Gastroesophageal sphincter (tissue), 4 donors: ENCODE measurements at places on chromosomes 5 and 9. TPM values are rescaled to one million over a fixed set of nuclear protein-coding genes. Genes with fewer than 3 reads are reported as not detected.

DNA sequence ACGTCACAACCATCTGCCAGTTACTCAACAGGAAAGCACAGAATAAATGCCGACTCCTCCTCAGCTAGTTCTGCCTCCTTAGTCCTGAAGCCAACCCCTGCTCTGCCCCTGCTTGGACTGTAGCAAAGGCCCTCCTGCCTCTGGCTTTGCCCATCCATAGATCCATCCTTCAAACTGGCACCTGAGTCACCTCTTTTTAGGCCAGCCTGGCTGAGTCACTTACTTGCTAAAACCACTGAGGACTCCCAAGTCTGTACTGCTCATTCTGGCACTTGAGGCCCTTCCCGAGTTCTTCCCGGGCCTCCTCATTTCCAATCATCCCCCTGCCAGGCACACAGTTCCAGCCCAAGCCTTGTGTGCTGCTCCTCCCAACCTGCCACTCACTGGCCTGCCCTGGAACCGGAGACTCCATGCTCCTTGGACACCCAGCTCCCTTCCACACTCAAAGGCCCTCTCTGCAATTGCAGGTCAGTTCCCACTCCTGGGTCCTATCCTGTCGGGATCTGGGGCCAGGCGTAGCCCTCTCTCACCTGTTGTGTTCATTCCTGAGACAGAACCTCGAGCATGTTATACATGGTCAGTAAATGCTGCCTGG is 220.1 kb downstream of the DAB2IP start:
- ATAC-seq = no peak

- ATAC-seq = peak; percentile 83
Measured at GRCh38 chr5:122415030-122415800, 103.2 kb downstream of the SNCAIP start.

DNA sequence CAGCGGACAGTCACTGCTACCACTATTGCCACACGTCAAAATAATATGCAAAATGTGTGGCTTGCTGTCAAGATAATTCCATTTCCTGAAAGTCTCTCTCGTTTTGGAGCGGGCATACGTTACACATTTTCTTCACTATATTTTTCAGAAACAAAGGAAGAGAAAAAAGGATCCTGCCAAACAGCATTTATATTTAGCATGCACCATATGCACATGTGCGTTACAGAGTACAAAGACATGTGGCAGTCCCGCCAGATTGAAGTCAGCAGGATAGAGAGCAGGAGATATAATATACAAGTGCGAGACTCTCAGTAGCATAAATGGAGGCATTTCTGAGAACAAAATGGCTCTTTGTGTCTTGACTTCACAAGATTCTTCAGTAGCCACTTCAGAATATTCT is 221.6 kb upstream of the KIF2A start:
- ATAC-seq = no peak

GRCh38 chr9:110069326-110070248 is 138.4 kb downstream of the C9orf152 start:
- ATAC-seq = peak; percentile 64

DNA sequence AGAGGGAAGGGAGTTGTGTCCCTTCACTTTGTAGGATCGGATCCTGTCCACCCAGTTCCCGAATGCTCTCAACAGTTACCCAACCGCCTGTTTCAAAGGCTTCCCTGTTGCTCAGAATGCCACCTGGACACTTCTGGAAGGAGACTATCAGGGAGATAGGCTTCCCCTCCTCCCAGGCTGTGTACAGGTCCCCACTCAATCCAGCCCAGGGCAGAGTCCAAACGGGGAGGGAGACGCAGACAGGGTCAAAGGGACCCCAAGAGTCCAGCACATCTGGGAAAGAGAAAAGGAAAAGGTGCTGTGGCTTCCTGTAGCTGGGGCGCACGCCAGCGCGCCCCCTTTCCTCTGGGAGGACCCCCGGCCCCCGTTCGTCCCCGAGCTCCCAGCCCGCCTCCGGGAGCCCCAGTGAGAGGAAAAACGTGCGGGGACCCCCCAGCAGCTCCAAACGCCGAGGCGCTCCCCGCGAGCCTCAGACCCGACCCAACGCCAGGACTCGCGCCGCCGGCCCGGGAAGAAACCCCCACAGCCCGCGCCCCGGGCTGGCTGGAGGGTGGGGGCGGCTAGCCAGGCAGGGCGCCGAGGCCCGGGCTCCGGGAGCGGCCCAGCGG is 640 bp downstream of the SURF4 start:
- no peak for ATAC-seq

Gene ZBTB6
- total RNA-seq = 10.9 TPM

DNA sequence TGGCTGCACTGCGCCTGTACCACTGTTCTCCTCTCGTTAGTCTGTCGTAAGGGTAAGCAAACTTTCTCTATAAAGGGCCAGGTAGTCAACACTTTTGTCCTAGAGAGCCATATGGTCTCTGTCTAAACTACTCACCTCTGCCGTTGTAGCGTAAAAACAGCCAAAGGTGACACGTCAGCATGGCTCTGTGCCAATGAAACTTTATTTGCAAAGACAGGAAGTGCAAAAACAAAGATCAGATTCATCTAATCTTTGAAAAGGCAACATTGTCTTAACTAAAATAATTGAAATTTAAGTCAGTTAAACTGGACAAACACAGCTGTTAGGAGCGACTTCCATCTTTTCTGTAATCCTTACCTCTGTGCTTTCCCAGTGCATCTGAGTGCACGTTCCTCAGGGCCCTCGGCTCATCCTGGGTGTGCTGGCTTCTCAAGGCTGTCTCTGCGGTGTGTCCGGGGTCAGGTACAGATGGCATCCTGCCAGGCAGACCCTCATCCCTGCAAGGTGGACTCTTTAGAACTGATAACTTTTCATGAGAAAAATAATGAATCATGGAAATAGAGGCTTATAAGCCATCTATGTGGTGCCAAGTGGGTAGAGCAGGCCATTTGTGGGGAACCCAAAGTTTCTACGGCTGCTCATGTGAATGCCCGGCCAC is 35.2 kb upstream of the IRX4 start:
- ATAC-seq = no peak

GRCh38 chr9:121340676-121341392 is 29.2 kb downstream of the STOM start:
- no peak for ATAC-seq

Gene LHX3
- not detected for total RNA-seq

GRCh38 chr5:32098890-32099310 is 75.2 kb downstream of the GOLPH3 start:
- no peak for ATAC-seq

Gene KCNIP1
- total RNA-seq = 1.1 TPM

- ATAC-seq = no peak
Measured at GRCh38 chr9:111449705-111450104, 34.5 kb downstream of the ECPAS start.

DNA sequence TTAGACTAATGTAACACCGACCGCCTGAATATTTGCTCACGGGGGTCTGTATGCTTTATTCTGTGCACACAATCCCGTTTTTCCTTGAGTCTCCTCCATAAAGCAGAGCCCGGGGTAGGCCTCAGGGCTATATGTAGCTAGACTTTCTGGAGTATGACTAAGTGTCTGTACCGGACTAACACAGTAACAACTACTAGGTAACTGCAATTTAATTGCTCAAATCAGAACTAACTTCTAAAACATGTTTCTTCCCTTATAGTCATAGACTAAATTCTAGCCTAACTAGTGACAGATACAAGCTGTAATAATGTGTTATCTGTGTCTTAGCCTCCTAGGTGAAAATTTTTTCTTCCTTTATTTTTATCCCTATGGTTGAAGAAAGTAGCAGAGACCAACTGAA is 2.1 kb downstream of the REEP5 start:
- ATAC-seq = no peak

Gene EQTN
- total RNA-seq = not detected

DNA sequence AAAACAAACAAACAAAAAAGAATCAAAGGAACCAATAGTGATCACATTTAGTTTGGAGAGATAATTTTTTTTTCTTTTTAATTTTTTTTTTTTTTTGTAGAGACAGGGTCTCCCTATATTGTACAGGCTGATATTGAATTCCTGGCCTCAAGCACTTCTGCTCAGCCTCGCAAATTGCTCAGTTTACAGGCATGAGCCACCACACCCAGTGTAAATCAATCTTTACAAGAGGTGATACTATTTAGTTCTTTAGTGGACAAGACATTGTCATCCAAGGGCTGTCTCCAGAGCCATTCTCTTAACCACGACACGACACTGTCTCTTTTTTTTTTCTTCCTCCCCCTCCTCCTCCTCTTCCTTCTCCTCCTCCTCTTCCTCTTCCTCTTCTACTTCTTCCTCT is 29.6 kb downstream of the ERAP2 start:
- no peak for ATAC-seq

- no peak for ATAC-seq
Measured at GRCh38 chr9:90037146-90037797, 432.5 kb downstream of the GADD45G start.

Gene CEL
- total RNA-seq = 0.62 TPM

- ATAC-seq = no peak
Measured at GRCh38 chr5:129080766-129081165, 13.8 kb upstream of the ISOC1 start.

Gene FCN1
- 0.31 TPM for total RNA-seq

GRCh38 chr9:15176836-15177235 is 130.2 kb downstream of the TTC39B start:
- ATAC-seq = no peak

DNA sequence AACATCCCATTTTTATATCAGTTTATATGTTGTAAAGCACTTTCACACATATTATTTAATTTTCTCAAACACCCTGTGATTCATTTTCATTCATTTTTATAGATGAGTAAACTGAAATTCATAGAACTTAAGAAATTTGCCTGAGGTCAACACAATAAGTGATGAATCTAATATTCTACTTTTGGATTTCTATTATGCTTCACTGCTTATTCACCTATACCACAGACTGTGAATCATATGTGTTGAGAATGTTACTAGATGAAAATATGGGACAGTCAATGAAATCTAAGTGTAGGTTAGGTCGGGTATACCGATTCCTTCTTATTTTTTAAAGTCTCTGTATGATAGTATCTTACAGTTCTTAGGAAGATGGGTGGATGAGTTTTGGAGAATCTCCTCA is 24.8 kb downstream of the CDC37L1 start:
- ATAC-seq = no peak

DNA sequence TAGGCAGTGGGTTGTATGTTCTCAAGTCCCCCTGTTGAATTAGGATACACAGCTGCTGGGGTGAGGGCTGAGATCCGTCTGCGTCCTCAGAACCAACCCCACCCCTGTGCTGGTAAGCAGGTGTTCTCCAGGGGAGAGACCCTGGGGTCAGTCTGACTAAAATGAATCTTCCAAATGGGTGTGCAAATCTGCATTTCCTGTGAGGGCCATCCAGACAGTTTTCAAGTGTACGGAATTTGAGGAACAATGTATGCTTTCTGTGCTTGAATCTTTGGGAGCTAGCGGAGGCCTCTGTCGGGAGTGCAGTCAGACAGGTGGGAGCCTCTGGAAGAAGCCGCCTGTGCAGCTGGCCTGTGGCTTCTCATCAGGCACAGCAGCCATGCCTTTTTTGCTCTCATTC is 122.9 kb downstream of the MACROH2A1 start:
- ATAC-seq = no peak

DNA sequence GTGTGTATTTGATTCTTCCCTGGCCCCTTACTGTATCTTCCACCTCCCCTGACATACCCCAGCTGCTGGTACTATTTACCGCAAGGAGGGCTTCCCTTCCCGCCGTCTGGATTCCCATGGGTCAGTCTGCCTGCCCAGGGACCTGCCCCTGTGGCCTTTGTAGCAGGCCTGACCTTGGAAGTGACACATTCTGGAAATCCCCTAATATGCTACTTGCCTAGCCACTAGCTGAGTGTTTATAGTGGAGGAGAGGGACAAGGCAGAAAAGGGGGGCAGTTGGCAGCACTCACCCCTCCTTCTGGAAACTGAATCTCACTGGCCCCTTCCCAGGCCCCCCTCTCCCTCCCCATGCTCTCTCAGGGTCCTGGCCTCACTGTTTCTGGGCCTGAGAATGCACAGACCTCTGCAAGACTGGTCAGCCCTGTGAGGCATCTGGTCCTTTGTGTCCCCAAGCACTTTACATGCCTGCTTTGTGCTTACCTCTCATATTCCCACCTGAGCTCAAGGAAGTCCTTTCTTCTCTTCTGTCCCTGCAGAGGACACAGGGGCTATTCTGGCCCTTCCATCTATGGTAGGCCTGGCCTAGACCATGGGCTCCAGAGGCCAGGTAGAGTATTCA is 8.2 kb upstream of the CCL21 start:
- ATAC-seq = no peak

DNA sequence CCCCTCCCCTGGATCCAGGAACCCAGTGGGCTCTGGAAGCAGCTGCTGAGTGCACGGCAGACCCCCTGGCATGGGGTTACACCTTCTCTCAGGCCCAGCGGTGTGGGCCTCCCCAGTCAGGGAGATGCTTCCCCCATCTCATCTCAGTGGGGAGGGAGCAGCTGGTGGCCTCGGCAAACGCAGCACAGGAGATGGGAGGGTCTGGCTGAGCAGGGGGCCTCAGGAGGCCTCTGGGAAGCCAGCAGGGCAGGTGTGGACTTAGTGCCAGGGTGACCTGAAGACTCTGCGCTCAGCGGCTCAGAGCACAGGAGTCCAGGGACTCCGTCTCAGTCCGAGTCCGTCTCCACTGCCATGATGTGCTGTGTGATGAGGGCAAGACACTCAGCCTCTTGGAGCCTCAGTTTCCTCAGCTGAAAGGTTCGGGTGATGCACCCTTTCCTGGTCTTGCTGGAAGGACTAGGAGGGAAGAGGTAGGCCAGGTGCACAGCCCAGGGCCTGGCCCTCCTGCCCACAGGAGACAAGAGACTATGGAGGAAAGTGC is 100.6 kb downstream of the GTF3C4 start:
- ATAC-seq = no peak

- no peak for ATAC-seq
Measured at GRCh38 chr5:172238334-172238733, 44.4 kb downstream of the EFCAB9 start.

- ATAC-seq = no peak
Measured at GRCh38 chr5:139167952-139168720, 30.0 kb downstream of the SIL1 start.

Gene ALAD
- total RNA-seq = 17.3 TPM

- ATAC-seq = no peak
Measured at GRCh38 chr5:57822651-57823050, 340.0 kb upstream of the ACTBL2 start.

DNA sequence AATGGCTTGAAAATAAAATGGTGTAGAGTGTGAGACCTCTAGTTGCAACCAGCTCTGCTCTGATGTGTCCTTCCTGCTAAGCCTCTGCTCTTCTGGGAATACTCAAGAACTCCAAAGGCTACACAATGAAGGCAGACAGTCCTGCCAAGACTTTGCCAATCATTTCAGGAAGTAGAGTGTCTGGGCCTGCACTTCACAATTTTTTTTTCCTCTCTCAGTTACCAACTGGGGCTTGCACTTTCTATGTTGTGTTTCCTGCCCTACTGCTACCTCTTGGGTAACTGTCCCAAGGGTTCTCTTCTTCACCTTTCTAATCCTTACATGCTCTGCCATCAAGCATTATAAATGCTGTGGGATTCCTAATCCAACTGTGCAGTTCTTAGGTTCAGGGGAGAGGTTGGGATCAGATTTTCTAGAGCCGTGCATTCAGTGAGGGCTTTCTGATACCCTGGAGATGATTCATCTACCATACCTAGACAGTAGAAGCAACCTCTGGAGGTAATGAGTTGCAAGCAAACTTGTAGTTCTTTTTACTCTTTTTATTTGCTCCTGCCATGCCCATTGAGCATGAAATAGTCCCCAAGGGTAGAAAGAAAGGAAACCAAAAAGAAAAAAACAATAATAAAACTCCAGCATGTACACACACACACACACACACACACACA is 365.9 kb downstream of the MLLT3 start:
- no peak for ATAC-seq

- ATAC-seq = peak; percentile 80
Measured at GRCh38 chr9:137453643-137454081, 5.5 kb downstream of the NSMF start.
